Stimulated activated CD4-positive, alpha-beta T cell treated with anti-CD3 and anti-CD28 coated beads, Interleukin-1b, Interleukin-23, amount 100 ng/mL, for 24 hours (primary cell): ENCODE measurements at places on chromosomes 1 and 21.

DNA sequence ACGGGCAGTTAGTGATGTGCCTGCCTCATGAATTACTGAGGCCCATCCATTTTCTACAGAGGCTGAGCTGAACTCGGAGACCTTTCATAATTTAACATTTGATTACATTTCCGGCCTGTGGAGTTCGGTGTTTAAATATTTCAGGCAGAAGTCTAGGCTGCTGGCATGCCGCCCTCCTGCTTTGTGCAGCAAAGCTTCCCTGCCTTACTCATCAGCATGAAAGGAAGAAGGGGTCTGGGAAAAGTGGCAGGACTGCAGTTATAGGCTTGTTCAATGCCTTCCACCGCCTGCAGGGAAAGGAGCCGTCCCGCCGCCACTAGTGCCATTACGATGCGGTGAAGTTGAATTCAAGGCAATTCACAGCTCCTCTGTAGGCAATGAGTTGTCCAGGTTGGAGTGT, 527.9 kb downstream of the NPHP4 start:
- no peak for DNase-seq

- no peak for DNase-seq
These were observed 85.1 kb downstream of the JAK1 start for GRCh38 chr1:64881281-64881680.

DNA sequence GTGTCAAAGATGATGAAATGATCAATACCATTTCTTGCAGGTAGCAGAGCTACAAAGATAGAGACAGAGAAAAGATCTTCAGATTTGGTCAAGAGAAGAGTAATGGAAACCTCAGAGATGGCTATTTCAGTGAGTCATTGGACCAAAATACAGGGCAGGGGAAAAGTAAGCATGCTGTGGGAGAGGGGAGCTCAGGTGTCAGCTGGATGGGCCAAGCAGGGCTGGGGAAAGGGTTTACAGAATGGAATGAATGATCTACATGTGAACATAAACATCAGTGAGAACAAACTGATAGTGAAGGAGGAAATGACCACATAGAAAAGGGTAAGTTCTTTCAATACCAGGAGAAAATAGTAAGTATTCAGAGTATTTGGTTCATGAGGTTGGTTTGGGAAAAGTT, 61.4 kb upstream of the CNN3 start:
- no peak for DNase-seq

DNA sequence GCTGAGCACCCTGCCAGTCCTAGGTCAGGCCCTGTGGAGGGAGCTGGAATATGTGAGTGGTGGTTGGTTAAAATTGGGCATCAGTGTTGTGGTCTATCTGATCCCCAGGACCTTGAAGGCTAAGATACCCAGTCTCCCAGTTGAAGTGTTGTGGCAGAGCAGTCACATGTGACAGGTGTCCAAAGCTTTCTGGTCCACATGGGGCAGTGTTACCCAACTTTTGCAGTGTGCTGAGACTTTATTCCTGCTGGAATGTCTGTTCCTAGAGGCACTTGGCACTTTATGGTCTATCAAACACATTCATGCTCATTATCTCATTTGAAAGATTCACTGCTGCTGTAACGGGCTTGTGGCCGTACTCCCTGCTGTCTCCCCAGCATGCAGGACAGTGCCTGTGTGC, 21.0 kb upstream of the LORICRIN start:
- no peak for DNase-seq

DNA sequence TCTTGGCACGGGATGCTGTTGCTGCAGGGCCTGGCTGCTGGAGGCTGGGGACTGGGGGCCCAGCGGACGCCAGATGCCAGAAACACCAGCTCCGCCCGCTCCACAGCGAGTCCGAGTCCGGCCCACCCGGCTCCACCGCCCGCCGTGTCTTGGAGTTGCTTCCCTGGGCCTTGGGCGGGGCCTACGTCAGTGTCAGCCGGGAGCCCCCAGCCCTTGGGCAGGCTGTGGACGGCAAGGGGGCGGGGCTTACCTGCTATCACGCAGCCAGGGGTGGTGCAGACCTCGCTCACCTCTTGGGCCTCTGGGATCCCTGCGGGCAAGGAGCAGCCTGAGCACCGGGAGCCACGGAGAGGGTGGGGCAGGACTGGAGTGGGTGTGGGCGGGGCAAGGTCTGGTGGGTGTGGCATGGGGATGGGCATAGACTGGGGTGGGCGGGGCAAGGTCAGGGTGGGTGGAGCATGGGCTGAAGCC, 21.8 kb downstream of the MMEL1 start:
- no peak for DNase-seq

GRCh38 chr1:201896951-201897391, 8.3 kb downstream of the SHISA4 start:
- DNase-seq = no peak

DNA sequence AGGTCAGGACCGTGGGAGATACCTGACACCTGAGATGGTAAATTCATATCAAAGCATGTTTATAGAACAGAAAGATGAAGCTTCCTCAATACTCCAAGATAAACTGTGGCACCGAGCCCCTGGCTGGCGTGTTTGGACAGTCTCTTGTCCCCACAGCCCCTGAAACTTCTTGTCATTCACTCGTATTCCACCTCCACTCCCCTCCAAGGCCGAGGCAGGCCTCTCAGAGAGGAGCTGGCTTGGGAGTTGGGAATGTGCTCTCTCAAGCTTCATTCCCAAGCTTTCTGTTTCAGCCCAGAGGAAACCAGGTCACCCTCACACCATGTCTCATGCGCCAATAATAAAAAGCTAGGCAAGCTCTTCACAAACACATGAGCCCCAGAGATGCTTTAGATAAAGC, 86.1 kb downstream of the NPHP4 start:
- DNase-seq = no peak
